Activated CD8-positive, alpha-beta memory T cell treated with anti-CD3 and anti-CD28 coated beads, Interleukin-2, amount 10 ng/mL, durations not matched to agents 7 days and 5 days (primary cell): ENCODE measurements at places on chromosomes 13 and 19. TPM values are rescaled to one million over a fixed set of nuclear protein-coding genes. Genes with fewer than 3 reads are reported as not detected.

GRCh38 chr13:95494082-95494681 lies 58.3 kb upstream of the CLDN10 start:
- DNase-seq: no peak

- no peak for DNase-seq
Observed at GRCh38 chr19:3131168-3131567, 4.7 kb upstream of the GNA15 start.

DNA sequence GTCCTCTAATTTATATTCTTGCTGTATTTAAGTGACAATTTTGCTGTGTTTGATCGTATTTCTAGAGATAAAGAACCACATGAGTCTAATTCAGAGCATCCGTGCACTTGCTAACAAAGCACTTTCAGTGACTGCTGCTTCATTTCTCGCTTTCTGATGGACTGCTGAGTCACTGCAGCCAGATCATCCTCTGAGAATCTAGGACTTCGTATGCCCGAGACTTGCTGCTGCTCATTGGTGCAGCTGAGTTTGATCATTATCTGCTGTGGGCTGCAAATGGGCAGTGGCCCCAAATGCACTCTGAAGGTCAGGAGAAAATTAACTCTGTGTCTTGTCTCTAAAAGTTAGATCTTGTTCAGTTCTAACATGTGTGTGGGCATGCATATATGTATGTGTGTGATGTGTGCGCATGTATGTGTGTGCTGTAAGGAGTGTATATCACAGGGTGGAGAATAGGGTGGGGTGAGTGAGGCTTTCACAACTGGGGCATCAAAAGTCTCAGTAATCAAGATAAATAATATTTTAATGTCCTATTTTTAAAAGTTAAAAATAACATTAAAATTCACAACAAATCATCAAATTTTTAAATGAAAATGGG lies 342.6 kb downstream of the MTUS2 start:
- DNase-seq: no peak

GRCh38 chr13:70604448-70604847 lies 496.2 kb upstream of the KLHL1 start:
- DNase-seq: no peak

- no peak for DNase-seq
Observed at GRCh38 chr19:18606281-18607225, at the start of gene CRLF1. Gene CRLF1 (minus strand): TSS chr19:18606799. CDS start chr19:18606656, 143 bp downstream.

DNA sequence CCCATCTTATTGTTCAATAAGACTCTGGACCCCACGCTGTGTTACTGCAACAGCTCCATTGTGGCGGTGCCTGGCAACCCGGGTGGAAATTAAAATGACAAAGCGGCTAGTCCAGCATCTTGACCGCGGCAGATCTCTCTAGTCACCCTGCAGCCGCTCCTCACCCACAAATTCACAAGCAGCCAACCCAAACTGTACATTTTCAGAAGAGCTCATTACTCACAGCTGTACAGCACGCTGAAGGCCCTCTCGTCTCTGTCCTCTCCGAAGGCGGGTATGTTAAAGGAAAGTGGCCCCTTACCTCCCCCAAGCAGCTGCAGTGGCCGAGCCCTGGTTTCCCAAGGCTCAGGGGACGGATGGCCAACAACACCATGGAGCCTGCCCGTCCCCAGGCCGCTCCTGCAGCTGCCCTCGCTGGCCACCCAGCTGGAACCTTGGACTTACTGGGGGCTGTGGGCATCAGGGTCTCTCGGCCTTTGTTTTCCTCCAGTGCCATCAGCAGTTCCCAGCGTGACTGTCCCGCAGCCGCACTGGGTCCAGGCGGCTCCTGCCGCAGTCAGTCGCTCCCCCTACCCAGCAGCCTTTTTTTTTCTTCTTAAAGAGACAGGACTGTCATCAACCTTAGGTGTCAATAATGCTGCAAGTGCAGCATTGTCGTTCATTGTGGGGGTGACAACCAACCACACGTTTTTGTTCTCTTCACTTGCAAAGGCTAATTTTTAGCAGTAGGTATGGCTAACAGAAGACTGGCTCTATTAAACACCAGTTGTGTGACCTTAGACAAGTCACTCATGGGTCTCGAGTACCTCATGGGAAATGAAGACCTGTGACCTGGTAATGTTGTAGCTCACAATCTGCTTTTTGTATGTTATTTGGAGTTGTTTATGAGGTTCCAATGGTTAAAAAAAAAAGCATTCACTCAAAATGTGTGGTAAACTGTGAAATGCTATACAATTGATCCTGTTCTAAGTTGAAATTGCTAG lies at the start of gene SACS:
Gene SACS, minus strand, starts transcription at position 532 of the 983 bp plus-strand sequence. CDS start 22,463 bp downstream, outside the sequence.
- no peak for DNase-seq

GRCh38 chr19:15379999-15380647 lies 536 bp upstream of the AKAP8 start:
- DNase-seq: no peak

GRCh38 chr13:80469853-80470381 lies 129.0 kb upstream of the SPRY2 start:
- DNase-seq: no peak

DNA sequence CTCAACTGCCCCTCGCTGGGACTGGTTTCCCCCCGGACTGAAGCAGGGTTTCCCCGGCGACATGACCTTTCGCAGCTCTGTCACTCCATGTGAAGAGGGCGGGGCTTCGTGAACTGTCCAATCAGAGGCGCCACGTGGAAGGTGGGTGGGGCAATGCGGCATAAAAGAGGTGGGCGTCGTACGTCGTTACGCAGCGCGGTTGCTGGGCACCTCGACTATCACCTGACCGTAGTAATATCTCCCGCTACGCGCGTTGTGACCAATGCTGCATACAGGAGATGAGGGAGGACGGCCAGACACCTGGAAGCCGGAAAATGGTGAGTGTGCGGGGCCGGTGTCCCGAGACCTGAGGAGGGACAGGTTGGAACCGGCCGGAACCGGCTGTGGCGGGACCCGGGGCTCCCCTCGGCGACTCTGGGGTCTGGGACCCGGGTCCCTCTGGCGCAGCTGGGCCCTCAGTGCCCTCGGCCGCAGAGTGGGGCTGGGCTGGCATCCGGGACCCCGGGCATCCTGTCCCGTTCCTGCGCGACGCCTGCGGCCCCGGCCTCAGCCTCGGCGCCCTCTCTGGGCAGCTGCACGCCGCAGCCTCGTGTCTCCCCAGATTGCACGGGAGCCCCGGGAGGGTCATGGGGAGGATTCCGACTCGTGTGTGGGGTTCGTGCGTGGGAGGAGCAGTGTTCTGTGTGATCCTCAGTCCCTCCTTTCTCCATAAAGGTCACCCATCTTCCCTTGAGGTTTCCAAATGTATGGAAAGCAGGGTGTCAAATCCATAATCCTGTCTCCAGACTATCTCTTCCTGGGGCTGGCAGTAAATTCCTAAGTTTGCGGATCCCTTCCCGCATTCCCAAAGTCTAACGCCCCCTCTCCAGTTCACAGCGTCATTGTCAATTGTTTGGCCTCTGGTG lies 32.2 kb downstream of the ZNF136 start:
- peak; percentile 42 for DNase-seq

- no peak for DNase-seq
Observed at GRCh38 chr13:51262501-51263211, 40.5 kb downstream of the FAM124A start.

DNA sequence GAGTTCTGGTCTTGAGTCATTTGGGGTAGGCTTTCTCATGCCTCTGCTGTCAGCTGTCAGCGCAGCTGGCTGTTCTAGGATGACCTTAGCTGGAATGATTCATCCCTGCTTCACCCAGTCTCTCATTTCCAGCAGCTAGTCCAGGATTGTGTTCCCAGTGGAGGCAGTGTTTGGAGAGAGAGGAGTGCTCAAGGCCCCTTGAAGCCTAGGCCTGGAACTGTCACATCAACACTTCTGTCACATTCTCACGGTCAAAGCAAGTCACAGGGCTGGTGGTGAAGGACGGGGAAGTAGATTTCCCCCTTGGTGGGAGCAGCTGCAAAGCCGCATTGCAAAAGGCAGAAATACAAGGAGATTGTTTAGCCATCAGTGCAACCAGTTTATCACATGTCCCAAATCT lies 15.2 kb downstream of the TPT1 start:
- DNase-seq: no peak

GRCh38 chr19:16654140-16654539 lies 5.8 kb downstream of the SMIM7 start:
- DNase-seq: no peak

- no peak for DNase-seq
Observed at GRCh38 chr13:99191900-99192399, 8.7 kb upstream of the UBAC2 start.

DNA sequence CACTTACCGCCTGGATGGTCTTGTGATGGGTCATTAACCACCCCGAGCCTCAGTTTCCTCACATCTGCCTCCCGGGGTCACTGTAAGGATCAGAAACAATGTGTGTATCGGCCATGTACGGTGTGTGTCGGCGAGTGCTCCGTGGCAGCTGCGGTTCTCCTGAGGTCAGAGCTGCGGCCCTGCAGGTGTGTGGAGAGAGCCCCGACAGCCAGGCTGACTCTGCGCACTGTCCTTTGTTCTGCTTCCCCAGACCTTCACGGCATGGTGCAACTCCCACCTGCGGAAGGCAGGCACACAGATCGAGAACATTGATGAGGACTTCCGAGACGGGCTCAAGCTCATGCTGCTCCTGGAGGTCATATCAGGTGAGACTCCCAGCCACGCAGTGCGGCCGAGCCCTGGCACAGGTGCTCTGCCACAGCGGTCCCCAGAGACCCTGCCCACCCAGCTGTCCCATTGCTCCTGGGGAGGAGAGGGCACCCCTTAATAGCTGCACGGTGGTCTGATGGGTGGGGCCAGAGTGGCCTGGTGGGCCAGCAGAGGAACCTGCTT lies 43.8 kb downstream of the CAPN12 start:
- DNase-seq: no peak

DNA sequence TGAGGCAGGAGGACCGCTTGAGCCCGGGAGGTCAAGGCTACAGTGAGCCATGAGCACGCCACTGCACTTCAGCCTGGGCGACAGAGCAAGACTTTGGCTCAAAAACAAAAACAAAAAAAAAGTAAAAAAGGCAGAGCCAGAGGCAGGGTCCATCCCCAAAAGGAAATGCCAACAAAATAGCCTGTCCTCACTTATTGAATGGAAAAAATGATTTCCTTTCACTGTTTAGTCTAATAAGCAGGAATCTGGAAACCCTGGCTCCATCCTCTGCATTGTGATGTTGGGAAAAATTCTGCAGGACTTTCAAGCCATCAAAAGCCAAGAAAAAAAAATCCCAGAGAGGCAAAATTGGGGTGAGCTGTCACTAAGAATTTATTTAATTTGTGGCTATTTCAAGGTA lies 23.2 kb downstream of the ZIC5 start:
- no peak for DNase-seq

DNA sequence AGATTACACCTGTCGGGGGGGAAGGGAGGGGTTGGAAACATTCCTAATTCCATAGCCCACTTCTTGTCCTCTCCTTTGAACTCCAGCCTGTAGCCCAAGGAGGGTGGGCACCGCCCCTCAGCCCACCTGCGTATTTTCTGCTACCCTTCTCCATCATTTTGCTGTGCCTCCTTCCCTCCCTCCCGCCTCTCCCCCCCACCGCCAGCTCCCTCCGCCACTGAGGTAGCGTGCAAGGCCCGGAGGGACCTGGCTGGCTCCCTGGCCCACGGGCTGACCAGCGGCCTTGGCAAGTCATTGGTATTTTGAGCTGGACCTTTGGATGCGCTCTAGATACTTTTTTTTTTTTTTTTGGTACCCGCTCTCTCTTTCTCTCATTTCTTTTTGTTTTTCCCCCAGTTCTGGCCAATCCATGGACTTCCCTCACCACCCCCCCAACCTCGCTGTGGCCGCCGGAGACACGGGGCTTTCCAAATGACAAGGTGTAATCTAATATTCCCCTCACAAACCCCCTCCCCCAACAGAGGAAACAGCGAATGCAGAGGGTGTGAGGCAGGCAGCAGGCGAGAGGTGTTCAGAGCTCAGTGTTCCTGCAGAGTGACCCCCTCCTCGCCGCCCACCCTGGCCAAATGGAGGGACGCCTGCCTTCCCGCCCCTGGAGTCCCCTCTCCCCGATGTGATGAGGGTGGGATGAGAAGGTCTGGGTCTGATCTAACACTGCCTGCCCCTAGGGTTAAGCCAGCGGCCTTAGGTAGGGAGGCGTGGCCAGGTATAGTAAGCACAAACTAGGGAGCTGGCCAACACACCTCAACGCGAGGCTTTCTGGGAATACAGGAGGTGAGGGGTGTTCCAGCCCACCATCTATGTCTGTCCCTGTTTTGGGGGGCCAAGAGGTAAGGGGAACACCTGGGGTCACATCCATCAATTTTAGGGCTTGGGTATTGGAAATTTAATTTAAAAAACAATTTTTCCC lies 89.2 kb downstream of the PTPRS start:
- DNase-seq: no peak

DNA sequence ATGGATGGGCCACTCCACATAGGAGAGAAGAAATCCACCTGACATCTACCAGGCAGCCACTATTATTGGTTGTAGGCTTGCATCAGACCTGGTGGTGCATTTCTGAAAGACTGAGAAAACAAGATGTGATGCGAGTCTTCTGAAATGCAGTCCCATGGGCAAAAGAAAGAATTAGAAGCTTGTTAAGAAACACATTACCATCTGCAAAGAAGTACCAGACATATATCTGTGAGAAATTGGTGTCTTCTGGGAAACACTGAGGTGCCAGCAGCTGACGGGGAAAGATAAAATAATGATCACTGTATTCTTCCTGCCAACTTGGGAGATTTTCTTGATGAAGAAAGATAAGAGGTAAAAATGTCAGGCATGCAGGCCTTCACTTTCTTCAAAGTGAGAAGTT lies 14.4 kb downstream of the AMER2 start:
- no peak for DNase-seq

DNA sequence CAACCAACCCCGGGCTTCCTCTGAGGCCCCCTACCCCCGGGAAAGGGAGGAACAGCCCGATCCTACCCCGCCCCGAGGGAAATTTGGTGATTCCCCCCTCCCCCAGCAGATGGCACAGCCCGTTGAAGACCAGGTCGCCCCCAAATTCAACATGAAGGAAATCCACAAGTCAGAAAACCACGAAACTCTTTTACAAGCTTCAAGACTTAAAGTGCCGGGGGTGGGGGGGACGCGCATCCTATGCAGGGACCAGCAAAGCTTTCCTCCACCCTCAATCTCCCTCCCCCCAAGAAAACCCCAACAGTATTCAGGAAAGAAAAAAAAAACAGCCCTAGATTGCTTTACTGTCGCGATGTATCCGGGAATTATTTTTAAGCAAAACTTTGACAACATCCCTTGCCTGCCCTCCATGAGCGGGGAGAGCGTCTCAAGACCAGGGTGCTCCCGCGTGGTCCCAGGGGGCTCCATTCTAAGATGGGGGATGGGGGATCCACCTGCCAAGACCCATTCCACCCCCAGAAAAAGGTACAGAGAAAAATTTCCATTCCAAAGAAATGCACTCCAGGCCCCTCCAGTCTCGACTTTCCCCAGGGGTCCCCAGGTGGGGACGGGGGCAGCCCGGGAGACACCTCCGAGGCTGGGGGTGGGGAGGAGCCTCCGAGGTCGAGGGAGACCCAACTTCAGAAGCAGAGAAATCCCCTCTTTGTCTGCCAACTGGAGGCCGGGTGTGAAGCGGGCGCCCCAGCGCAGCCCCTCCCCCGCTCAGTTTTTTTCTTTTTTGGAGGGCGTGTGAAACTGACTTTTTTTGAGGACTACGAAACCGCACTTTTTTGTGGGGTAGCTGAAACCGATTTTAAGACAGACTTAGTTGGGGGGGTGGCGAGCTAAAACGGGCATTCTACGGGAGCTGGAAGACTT lies 1.5 kb downstream of the TCF3 start:
- DNase-seq: peak; percentile 70

Gene AKT2
- 141 TPM for total RNA-seq

Gene PINLYP
- total RNA-seq: 16.8 TPM

Gene F10
- total RNA-seq: not detected

Gene ADM5
- total RNA-seq: 3.5 TPM

Gene HSH2D
- total RNA-seq: 181 TPM
